ENCODE measurements at places on chromosomes 16 and 17.

DNA sequence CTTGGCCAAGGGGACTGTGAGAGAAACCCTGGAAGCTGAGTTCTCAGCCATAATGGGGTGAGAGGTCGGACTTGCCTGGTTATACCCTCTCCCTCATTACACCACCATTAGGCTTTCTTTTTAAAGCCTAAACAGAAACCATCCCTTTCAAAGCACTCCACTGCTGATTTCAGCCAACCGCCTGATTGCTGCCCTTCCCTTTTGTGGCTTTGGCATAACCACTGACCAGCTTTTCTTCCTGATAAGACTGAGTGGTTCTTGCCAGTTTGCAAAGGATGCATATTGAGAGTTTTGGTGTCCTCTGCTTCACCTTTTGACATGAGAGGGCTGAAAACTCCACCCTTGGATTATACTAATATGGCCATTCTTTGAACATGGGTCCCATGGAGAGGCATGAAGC lies 308.2 kb upstream of the GOT2 start:
- DNase-seq: no peak

DNA sequence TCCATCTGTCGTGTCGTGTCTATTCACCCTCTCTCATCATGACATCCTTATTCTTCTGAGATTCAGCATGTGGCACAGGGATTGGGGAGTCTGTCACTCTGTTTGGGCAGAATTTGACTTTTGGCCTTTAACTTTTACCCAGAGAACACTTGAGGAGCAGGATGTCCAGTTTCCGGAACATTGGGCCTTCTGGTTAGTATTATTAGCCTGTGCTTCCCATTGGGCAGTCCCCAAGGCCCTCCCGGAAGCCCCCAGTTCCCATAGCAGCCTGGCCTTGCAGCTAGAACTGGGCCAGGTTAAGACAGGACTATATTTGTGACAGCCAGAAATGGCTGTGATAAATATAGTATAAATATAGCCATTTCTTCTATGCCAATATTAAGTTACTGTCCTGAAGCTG lies 9.6 kb downstream of the SCN4A start:
- DNase-seq: no peak

GRCh38 chr16:89537549-89537925 lies 22.9 kb upstream of the RPL13 start:
- no peak for DNase-seq

DNA sequence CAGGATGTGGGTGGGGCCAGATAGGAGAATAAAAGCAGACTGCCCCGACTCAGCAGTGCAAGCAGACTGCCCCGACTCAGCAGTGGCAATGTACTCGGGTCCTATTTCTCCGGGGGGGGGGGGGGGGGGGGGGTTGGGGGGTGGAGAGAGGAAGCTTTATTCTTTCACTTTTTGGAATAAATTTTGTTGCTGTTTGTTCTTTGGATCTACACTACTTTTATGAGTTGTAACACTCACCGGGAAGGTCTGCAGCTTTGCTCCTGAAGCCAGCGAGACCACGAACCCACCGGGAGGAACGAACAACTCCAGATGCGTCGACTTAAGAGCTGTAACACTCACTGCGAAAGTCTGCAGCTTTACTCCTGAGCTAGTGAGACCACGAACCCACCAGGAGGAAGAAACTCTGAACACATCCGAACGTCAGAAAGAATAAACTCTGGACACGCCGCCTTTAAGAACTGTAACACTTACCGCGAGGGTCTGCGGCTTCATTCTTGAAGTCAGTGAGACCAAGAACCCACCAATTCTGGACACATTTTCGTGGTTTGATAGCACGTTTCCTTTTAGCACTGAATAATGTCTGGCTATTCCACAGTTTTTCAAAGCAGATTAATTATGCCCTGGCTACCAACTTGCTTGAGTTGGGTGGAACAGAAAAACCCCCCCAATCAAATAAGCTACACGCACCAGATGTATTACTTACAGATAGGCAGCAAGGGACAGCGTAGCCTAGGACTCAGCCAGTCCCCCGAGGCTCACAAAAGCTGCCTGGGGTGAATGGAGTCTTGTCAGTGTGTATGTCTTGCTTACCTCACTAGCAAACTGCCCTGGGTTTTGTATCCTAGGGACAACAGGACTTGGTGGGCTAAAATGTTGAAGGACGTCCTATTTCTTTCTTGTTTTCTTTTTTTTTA lies 11.9 kb downstream of the FZD2 start:
- DNase-seq: no peak

DNA sequence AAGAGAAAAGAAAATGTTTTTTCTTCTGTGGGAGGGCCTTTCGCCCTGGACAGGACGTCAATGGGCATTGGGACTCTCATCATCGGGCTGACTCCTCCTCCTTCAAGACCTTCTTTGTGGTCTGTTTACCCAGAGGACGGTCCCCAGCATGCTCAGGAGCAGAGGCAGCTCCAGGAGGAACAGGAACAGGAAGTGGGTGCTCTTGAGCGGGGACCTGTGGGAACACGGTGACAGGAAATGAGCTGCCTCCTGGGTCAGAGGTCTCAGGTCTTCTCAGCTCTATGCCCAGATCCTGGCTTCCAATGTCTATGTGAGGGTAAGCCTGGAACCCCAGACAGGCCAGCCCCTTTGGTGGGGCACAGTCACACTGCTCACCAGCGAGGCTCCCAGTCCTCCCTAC lies 12.2 kb downstream of the CD300LD start:
- DNase-seq: no peak

DNA sequence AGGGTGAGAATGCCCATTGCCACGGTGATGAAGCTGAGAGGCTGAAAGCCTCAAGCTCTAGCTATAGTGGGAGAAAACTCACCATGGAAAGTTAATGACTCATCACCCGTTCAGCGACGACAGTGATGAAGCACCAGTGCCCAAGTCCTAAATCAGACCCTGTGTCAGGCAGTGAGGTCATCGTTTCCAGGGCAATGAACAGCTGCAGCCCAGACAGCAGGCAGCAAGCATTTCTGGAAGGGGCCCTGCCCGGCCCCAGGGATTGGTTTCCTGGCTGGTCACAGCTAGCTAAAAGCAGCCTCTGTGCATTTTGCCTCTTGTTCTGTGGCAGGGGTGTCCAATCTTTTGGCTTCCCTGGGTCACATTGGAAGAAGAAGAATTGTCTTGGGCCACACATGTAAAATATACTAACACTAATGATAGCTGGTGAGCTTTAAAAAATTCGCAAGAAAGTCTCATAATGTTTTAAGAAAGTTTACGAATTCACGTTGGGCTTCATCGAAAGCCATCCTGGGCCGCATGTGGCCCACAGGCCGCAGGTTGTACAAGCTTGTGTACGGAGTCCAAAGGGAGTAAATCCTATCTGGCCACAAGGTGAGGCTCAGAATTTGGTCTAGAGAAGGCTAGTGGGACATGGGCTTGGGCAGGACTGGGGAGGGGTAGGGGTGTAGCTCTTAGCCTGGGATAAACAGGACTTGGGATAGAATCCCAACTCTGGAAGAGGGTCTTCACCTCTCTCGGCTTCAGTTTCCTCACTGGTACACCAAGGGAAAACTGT lies 40.6 kb downstream of the MIS12 start:
- no peak for DNase-seq

DNA sequence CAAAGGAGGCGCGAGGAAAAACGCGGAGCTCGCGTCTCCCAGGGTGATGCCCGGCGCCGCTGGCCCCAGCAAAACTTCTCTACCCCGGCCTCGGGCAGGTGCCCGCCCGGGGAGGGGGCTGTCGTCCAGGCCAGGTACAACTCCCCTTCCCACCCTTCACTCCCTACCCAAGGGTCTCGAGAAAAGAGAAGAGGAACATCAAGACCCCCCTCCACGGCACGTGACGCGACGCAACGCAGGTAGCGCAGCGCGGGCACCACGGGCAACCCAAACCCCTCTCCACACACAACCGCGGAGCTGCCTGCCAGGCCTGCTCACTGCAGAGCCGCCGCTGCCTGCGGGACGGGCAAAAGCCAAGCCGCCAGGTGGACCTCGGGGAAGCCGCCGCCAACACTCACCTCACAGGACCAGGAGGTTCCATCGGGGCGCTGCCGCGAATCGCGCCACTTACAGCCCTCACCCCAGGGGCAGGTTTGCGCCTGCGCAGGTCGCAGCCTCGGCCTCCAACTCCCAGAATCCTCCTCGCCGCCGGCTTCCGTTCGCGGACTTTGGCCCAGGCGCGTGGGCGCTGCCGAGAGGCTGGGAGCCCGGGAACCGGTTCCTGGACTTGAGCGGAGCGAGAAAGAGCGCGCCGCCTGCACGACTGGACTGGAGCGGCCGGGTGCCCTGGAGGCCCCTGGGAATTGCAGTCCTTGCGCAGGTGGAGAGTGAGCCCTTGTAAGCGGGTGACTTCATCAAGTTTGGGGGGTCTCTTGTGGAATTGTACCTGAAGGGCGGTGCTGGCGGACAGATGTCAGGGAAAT lies at the start of gene ZNF232:
TSS of gene ZNF232 (minus strand) at position 477 of the 803 bp plus-strand sequence. CDS start at position 421, 56 bp downstream.
- peak; percentile 98 for DNase-seq

DNA sequence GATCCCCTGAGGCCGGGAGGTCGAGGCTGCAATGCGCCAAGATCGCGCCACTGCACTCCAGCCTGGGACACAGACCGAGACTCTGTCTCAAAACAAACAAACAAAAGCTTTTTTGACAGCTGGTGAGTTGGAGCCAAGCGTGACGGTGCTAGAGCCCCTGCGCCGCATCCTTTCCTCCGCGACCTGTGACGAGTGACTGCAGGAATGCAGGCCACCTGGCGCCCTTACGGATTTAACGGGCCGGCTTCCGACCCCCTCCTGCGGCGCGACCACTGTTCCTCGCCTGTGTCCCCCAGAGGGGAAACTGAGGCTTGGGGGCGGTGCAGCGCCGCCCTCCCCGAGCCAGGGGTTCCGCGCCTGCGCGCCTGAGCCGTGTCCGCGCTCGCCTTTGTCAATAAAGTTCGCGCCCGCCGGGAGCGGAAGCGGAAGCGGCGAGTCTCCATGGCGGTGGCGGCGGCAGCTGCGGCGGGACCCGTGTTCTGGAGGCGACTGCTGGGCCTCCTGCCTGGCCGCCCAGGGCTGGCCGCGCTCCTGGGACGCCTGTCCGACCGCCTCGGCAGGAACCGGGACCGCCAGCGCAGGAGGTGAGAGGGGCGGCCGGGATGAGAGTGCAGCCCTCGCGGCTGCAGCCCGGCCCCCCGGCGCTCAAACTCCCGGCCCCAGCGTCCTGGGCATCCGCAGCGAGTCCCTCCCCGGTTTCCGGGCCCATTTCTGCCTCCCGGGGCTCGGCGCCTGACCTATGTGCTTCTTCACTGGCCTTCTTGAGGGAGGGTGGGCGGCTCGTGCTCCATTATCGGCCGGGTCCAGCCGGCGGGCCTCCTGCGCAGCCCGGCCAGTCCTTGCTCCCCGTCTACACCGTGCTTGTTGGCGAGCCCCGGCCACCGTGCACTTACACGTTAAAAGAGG lies at the start of gene PGS1:
TSS of gene PGS1 (plus strand) at position 425 of the 906 bp plus-strand sequence. CDS start at position 442, 17 bp downstream.
- DNase-seq: peak; percentile 92

DNA sequence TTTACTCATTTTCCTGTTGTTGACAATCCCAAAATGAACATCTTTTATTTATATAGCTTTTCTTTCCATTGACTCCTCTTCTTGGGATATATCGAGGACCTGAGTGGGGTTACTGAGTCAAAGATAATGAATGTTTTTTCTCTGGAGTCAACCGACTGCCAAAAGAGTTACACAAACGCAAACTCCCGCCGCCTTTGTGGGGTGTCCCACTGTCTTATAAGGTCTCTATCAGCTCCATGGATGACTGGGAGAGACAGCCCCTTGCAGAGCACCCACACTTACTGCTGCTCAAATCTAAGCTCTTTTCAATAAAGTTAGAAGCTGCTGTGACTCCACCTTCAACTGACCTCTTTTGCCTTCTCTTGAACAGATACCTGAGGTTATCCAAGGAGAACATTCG lies 25.2 kb downstream of the C16orf78 start:
- DNase-seq: no peak

DNA sequence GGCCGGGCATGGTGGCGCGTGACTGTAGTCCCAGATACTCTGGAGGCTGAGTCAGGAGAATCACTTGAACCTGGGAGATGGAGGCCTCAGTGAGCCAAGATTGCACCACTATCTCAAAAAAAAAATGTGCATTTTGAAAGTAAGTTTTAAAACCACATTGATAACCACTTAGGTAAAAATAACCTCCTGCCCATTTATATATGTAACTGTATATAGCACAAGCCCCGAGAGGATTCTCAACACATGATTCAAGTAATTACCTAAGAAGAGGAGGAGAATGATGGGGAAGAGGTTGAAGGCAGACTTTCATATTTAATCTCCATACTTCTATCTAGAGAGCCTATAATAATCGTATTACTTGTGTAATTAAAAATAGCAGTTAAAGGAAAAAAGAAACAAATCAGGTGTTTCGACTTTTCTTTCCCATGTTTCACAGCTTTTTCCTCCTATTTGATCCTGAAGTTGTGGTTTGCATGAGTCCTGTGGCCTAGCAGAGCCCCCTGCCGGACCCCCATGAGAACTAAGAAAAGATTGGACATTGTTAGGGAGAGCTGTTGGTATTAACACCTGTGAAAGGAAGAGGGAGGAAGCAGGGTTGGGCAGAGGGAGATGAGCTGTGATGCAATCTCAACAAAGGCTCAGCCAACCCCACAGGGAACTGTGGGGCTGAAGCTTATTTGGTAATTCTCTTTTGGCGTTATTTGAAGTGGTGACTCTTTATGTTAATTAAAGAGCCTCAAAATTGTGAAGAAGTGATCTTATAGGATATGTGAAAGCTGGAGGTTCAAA lies 22.1 kb downstream of the PMFBP1 start:
- no peak for DNase-seq

GRCh38 chr17:80696456-80696855 lies 151.8 kb downstream of the RPTOR start:
- no peak for DNase-seq

GRCh38 chr16:11685844-11686618 lies 17.8 kb downstream of the SNN start:
- DNase-seq: no peak

DNA sequence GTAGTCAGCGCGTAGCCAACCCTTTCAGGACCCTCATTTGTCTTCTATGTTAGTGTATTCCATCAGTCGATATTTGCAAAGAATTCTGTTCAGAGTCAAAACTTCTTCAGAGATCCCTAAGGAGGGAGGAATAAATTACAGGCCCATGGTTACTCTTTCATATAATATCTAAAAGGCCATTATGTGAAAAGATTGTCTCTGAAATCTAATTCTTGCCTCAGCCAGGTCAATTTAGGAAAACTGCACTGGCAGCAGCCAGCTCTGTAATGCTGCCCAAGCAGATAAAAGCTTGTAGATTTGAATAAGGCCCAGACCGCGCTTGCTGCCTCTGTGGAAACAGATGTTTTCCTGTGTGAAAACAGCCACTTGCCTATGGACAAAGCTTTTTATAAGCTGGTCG lies 379.8 kb downstream of the CNTNAP4 start:
- DNase-seq: no peak

- no peak for DNase-seq
These were observed 551.4 kb upstream of the ZFHX3 start for GRCh38 chr16:73599351-73599750.

GRCh38 chr16:88736088-88736487 lies 29.8 kb downstream of the CTU2 start:
- no peak for DNase-seq

- no peak for DNase-seq
These were observed 5.1 kb downstream of the GGA2 start for GRCh38 chr16:23505180-23505665.

GRCh38 chr17:77127735-77128361 lies 12.9 kb upstream of the SEC14L1 start:
- DNase-seq: no peak

- DNase-seq: peak; percentile 51
These were observed 128.4 kb downstream of the ANKRD11 start for GRCh38 chr16:89361751-89362539.
